ENCODE measurements at places on chromosomes 12 and 14. TPM values are rescaled to one million over a fixed set of nuclear protein-coding genes. Genes with fewer than 3 reads are reported as not detected.

Gene HOXC9
- not detected for polyA plus RNA-seq

Gene CLEC6A
- polyA plus RNA-seq: 3.2 TPM

- H3K36me3 ChIP-seq: no peaks in the 10 kb centered on the region
- no peaks in the 10 kb centered on the region for H3K27me3 ChIP-seq
- no peak overlapping the region for H3K27ac ChIP-seq
- H3K4me3 ChIP-seq: no peak overlapping the region
- DNase-seq: no peak
- no peaks in the 10 kb centered on the region for H3K4me1 ChIP-seq
These were observed 79.4 kb downstream of the TBX3 start for GRCh38 chr12:114604606-114605005.

- DNase-seq: no peak
- H3K4me3 ChIP-seq: no peak overlapping the region
- H3K36me3 ChIP-seq: no peaks in the 10 kb centered on the region
These were observed 156.8 kb downstream of the KCNA5 start for GRCh38 chr12:5200278-5201087.

DNA sequence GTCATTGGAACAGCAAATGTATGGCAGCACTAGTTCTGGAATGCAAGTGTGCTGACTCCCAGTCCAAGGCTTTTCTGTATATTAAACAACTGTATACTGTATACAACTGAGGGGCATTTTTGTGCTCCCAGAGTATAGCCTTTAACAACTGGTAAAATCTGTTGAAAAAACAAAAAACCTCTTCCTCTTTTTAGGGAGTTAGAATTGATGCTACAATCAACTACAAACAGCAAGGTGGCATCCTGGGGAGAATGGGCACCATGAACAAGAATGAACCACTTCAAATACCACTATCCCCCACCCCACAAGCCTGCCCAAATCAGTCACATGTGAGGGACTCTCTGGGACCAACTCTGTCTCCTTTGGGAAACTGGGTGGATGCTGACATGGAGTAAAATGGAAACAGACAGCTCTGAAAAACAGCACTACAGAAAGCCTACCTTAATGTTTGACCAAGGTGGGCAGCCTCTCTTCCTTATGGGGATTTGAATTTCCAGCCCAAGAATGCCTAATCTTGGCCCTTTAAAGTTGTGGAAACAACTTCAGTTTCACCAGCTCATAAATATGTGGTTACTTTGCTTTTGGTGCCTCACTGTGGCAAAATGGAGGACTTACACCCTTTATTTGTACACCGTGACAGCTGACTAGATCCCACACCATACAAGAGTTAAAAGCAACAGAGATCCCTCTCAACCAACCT, 7.5 kb downstream of the VTI1B start:
- H3K36me3 ChIP-seq: no peaks in the 10 kb centered on the region
- H3K4me3 ChIP-seq: no peak overlapping the region
- DNase-seq: peak; percentile 51
- H3K4me1 ChIP-seq: peaks cover 10% of the 10 kb centered on the region
- no peak overlapping the region for H3K27ac ChIP-seq

Measured in CD14-positive monocyte (primary cell).